ENCODE measurements at places on chromosomes 4 and X. TPM values are rescaled to one million over a fixed set of nuclear protein-coding genes. Genes with fewer than 3 reads are reported as not detected.

Gene KLB
- total RNA-seq, result not detected

Gene KLF8
- not detected for total RNA-seq

Gene RASL11B
- not detected for total RNA-seq

Gene ZNF185
- total RNA-seq, result 6.5 TPM

Gene ALPK1
- total RNA-seq, result 12.0 TPM

Gene ZDHHC15
- total RNA-seq, result 0.02 TPM

Gene PCSK1N
- 4.1 TPM for total RNA-seq

Gene MTMR8
- total RNA-seq, result not detected

Gene SPIN4
- 26.0 TPM for total RNA-seq

DNA sequence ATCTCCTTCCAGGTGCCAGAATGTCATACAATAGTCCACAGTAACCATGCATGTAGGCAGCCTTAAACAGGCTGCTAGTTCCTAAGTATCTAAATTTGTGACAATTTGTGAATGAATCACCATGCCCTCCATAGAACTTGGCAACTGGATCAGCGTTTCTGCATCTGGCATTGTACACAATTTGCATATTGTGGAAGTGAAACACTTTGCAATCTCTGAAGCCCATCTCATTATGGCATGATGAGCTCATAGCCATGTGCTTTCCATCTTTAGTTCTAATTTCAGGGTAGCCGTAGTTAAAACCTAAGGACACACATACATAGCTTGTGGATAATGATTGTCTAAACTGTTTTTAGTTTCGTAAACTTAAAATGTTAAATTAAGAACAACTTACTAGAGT, 573.6 kb downstream of the PPP4R3C start:
- DNase-seq, result no peak

DNA sequence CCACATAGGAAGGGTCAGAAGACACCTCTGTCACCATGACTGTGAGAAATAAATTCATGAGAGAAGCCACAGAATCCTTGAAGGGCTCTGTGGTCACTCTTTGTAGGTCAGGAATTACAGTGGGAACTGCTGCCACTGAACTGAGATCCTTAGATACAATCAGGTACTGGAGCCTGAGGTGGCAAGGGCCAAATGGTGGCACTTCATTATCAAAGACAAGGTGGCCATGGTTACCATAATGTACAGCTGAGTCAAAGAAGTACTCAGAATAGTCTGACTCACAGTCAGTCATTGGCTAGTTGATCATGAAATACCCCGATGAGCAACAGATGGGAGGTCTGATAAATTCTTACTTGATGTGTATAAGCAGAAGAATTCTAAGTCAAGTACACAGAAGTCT, 131.9 kb downstream of the RTL3 start:
- peak; percentile 84 for DNase-seq

DNA sequence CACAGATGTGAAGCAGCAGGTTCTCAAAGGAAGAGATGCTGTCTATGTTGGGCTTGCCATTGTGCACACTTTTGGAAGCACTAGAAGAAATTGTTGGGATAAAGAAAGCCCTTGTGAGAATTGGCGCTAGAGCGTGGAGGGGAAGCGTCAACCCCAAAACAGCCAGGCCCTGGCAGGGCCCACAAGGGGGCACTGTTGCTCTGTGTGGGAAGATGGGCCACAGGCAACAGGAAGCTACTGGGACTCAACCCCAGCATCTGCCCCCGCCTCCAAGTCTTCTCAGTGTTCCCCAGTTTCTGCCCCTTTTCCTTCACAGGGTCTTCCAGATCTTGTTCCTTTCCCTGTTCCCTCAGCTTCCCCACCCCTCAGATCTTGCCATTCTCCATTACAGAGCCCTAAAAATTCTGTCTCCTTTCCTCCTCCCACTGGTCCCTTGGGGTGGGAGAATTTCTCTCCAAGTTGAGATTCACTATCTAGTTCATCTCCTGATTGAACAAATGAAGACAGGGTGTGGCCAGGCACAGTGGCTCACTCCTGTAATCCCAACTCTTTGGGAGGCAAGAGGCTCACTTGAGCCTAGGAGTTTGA, 85.5 kb downstream of the STARD8 start:
- DNase-seq, result peak; percentile 64

GRCh38 chr4:53781629-53782457, 190.6 kb upstream of the LNX1 start:
- DNase-seq, result no peak

- no peak for DNase-seq
These were observed 6.2 kb upstream of the FHDC1 start for GRCh38 chr4:152929888-152930287.

- DNase-seq, result peak; percentile 49
These were observed 580 bp downstream of the NAF1 start for GRCh38 chr4:163166041-163166579.

DNA sequence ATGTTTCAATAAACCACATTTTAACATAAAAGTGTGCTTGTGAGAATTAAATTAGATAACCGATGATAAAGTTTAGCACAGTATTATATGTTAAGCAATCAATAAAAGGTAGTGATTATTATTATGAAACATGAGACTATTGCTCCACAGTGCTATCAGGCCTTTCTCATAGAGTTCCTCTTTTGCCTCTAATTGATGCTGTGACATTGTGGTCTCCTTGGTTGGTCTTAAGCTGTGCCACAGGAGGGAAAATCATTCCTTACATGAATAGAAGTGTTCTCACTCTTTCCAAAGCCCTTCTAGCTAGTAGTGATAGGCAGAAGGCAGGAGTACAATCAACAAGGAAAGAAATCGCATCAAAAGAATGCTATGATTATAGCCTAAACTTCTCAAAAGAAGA, 9.2 kb upstream of the PDHA2 start:
- no peak for DNase-seq

- peak; percentile 60 for DNase-seq
These were observed 27.9 kb downstream of the ARHGEF6 start for GRCh38 chrX:136752796-136753195.

- DNase-seq, result no peak
These were observed 223.0 kb downstream of the SOWAHB start for GRCh38 chr4:76674983-76675382.

DNA sequence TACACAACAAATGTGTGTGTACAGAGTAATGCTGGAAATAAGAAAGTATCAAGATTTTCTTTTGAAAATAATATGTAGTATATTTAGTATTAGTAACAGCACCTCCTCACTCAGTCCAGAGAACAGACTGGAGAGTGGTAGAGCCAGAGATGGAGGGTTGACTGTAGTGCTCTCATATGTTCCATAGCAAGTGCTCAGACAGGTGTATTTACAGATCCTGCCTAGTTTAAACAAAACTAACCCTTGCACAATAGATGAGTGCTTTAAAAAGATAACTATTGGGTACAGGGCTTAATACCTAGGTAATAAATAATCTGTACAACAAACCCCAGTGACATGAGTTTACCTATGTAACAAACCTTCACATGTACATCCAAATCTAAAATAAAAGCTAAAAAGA, 381.0 kb upstream of the EMCN start:
- DNase-seq, result no peak

- no peak for DNase-seq
These were observed 158.4 kb upstream of the SLC7A11 start for GRCh38 chr4:138400543-138400942.

DNA sequence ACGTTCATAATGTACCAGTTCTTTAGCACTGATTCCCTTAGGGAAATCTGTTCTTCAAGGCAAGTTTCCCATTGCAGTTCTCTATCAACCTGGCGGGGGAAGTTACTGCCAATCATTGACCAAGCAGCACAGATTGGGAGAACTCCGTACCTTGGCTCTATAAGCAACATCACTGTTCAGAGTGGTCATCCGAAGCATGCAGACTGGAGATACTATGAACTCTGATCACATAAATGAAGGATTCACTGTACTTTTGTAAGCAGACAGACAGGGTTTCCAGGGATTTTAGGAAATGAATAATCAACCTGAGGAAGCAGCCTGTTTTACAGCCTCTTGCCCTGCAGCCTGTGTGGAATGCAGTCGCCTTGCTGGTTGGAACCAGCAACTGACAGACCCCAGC, 63.8 kb upstream of the WWC2 start:
- DNase-seq, result no peak

GRCh38 chr4:1939664-1940509, 68.7 kb downstream of the NSD2 start:
- peak; percentile 93 for DNase-seq

DNA sequence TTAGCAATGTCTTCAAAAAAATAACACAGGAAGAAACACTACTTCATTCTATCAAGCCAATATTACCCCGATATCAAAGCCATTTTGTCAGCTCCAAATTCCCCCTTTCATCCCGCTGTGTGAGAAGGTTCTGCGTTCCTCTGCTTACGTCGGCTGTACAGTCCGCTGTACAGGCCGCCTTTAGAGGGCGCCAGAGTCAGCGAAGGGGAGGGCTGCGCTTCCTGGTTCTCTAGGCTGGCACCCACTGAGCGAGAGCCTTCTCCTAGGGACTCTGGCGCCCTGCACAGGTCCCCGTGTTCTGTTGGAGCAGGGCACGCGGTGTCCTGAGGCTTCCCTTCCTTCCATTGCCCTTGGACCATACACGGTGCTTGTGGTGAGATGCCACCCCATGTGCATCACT, 25.3 kb upstream of the CT45A1 start:
- DNase-seq, result no peak

- no peak for DNase-seq
These were observed 52.3 kb upstream of the TNIP3 start for GRCh38 chr4:121216461-121216860.

GRCh38 chr4:150082241-150082640, 4.0 kb downstream of the DCLK2 start:
- DNase-seq, result no peak

- peak; percentile 6 for DNase-seq
These were observed 54.9 kb downstream of the WDR19 start for GRCh38 chr4:39237179-39237578.

DNA sequence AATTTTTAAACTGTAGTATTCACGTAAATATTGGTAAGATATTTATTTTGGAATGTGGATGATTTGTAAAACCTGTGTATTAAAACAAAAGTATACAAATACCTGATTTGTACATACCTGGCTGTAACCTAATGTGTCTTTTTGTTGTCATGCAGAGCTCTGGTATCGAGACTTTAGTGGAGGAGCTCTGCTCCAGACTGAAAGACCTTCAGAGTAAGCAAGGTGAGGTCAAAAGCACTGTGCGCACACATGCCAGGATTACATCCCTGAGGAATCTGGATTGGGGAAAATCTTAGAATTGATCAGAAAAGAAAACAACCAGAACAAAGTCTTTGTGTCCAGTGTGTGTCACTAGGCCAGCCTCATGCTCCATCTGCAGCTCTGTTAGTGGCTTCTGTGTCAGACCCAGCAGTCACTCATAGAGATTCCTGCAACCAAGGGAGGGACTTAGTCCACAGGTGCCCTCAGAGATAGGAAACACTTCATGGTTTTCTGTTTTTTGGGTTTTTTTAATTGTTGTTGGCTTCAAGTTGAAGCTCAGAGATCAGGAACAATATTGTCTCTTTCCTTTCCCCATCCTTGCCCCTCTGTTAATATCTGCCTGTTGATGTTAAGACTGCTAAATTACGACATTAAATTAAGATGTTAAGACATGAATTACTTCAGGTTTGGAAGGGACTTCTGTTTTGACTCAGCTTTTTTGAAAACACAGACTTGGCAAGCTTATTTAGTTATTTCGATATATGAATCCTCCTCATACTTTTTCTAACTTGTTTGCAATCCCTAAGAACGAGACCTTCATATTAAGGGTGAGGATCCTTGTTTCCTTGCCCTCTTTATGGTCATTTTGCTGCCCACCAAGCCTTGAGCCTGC, 52.4 kb upstream of the TBC1D14 start:
- DNase-seq, result no peak

DNA sequence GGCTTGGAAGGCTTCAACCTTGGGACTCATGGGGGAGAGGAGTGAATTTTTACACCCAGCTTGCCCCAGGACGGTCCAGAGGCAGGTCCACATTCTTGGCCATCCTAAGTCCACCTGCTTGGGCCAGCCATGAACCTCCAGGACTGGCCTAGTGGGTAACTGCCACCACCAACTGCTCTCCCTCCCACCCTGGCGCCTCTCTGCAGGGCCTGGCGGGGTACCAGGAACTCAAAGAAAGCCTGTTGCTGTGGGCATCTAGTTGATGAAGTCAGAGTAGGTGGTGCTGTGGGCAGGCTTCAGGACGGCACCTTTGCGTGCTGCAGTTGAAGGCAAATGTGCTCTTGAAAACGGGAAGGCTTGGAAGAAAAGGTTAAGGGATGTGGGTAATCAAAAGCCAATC, 12.0 kb downstream of the BCOR start:
- DNase-seq, result peak; percentile 55

- DNase-seq, result peak; percentile 40
These were observed 924.0 kb upstream of the INTU start for GRCh38 chr4:126708716-126709115.

DNA sequence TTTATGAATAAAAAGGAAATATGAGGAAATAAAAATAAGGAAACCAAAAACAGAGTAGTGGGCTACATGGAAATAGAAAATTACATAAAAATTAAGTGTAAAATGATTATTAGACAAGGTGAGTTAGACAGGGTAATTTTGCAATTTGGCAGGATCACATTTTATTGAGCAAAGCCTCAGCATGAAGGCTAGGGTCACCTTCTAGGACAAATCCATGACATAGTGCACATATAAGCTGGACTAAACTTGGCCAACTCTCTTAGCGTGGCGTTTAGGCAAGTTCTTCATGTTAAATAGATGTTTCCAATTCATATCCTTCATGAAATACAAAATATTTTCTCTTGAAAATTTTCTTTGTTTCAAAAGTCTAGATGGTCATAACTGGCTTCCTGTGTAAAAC, 25.7 kb upstream of the UGT2B7 start:
- DNase-seq, result no peak

GRCh38 chr4:156052116-156052515, 98.5 kb upstream of the CTSO start:
- no peak for DNase-seq

DNA sequence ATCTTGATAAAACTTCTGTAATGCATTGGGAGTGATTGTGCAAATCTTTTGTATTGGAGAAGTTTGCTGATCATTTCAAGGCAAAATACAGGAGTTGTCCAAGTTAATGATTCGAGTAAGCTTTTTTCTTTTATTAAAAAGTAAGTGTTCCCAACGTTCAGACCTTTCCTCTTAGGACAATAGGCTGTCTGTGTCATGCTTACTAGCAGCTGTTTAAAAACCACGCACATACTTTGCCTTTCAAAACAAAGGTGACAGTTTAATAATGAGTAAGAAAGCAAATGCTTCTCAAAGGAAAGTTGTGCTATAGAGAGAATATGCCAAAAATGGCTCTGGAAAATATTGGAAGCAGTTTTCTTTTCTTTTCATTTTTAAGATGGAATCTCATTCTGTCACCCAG, 11.2 kb downstream of the TRAPPC11 start:
- no peak for DNase-seq

GRCh38 chrX:33840176-33840575, 291.9 kb downstream of the FAM47A start:
- no peak for DNase-seq

DNA sequence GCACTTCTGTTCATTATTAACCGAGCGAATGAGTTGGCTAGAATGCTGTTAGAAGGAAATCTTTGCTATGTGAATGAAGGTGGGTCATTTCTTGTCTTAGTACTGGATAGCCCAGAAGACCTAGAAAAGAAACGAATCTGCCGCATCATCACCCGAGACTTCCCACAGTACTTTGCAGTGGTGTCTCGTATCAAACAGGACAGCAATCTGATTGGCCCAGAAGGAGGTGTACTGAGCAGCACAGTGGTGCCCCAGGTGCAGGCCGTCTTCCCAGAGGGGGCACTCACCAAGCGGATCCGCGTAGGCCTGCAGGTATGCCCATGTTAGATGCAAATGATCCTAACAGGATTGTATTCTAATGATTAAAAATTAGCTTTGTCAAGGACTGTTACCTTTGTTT, 286.3 kb downstream of the ANK2 start:
- no peak for DNase-seq
